ENCODE measurements at places on chromosomes 13 and 19. TPM values are rescaled to one million over a fixed set of nuclear protein-coding genes. Genes with fewer than 3 reads are reported as not detected.

FCGBP gene
- total RNA-seq: under 0.01 TPM

EPSTI1 gene
- total RNA-seq: 1.9 TPM

INAFM1 gene
- 1.1 TPM for total RNA-seq

CYP2S1 gene
- total RNA-seq: 0.49 TPM

SUPT5H gene
- 72.6 TPM for total RNA-seq

COL5A3 gene
- total RNA-seq: 0.19 TPM

PTH2 gene
- not detected for total RNA-seq

ADAMTS10 gene
- total RNA-seq: 14.2 TPM

TNNI3 gene
- total RNA-seq: not detected

APOC4 gene
- not detected for total RNA-seq

MYO1F gene
- 0.13 TPM for total RNA-seq

OXGR1 gene
- total RNA-seq: not detected

IZUMO2 gene
- total RNA-seq: not detected
